ENCODE measurements at places on chromosomes 16 and 17.

DNA sequence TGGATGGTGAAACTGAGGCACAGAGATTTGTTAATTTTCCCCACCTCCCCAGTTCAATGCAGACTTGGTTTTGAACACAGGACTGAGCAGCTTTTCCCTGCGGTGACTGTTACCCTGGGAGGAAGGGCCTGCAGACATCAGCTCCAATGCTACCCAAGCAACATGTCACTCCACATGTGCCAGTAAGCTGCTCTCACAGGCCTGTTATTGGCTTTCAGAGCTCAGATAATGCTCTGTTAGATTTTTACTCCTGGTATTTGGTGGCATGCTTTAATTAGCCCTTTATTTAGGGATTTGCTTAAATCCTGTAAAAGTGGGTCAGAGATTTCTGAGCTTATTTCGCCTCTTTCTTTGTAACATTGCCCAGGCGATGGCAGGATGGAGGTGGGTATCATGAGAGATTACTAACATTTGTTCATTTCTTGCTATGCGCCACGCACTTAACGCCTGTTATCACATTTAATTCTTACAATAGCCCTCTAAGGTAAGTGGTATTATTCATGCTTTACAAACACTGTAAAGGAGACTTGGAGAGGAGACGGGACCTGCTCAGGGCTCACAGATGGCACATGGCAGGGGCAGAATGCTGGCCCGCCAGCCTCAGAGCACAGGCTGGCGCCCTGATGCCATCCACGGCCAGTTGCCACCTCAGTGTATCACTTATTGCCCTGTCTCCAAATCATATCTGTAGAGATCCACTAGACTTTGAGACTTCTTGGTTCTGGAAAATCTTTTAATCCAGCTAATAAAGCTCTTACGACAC, 84.0 kb upstream of the CACNG5 start:
- no peak overlapping the region for H3K4me3 ChIP-seq
- DNase-seq: no peak
- H3K4me1 ChIP-seq: peaks cover 9% of the 10 kb centered on the region
- H3K27ac ChIP-seq: no peak overlapping the region
- H3K27me3 ChIP-seq: no peaks in the 10 kb centered on the region

DNA sequence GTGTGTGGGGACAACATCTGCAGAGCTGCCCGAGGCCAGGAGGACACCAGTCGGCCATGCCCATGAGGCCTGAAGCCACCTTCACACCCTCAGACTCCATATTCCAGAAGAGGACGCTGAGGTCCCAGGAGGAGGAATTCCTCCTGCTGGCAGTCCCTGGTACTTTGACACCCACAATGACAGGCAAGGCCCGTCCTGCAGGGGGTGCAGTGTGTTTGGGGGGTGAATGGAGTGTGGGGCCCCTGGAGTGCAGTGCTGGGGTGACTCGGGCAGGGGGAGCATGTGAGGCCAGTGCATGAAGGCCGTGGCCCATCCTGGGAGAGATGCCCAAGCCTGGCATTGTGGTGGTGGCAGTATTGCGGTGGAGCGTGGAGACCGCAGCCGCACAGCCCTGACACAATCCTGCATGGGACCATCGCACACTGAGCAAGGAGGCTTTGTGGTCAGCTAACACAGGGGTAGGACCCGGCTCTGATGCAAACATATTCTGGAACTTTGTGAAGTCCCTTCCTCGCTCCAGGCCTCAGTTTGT, 52.2 kb downstream of the ZDHHC7 start:
- no peak for DNase-seq
- peaks cover 7% of the 10 kb centered on the region for H3K27me3 ChIP-seq
- no peak overlapping the region for H3K27ac ChIP-seq
- H3K4me1 ChIP-seq: peaks cover 5% of the 10 kb centered on the region
- no peaks in the 10 kb centered on the region for H3K36me3 ChIP-seq
- H3K4me3 ChIP-seq: no peak overlapping the region

DNA sequence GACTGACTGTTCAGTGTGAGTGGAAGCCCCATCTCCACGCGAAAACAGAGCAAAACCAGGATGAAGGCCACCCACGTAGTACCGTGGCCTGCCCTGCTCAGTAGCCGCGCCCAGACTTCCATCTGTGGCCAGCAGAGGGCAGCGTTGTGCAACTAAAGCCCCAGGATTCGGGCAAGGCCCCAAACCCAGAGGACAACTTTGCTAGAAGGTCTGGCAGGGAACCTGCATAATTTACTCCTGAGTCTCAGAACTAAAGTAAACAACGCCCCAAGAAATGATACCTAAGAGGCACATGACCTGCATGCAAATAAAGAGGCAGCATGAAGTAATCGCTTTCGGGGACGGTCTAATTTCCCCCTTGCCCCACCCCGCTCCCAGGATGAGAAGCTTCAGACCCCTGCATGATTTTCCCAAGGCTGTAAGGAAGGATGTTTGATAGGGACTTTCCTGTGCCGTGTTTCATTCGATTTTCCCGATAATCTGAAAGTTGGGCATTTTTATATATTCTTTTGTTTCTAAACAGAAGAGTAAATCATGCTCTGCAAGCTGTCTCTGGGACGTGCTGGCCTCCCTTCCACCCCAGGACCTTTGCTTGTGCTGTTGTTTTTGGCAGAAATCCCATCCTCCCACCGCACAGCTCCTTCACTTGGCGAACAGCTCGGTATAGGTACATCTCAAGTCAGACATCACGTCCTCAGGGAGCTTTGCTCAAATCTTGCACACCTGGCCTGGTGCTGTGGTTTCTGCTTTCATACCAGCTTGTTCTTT, 18.6 kb downstream of the HSBP1 start:
- peaks cover 14% of the 10 kb centered on the region for H3K27me3 ChIP-seq
- peak overlapping the region; percentile 31 for H3K4me3 ChIP-seq

- DNase-seq: no peak
- H3K27ac ChIP-seq: no peak overlapping the region
- H3K4me1 ChIP-seq: peaks cover 2% of the 10 kb centered on the region
- H3K36me3 ChIP-seq: no peaks in the 10 kb centered on the region
- no peak overlapping the region for H3K4me3 ChIP-seq
- peaks cover 19% of the 10 kb centered on the region for H3K27me3 ChIP-seq
These were observed 6.2 kb downstream of the TMEM238L start for GRCh38 chr17:10797476-10798328.

DNA sequence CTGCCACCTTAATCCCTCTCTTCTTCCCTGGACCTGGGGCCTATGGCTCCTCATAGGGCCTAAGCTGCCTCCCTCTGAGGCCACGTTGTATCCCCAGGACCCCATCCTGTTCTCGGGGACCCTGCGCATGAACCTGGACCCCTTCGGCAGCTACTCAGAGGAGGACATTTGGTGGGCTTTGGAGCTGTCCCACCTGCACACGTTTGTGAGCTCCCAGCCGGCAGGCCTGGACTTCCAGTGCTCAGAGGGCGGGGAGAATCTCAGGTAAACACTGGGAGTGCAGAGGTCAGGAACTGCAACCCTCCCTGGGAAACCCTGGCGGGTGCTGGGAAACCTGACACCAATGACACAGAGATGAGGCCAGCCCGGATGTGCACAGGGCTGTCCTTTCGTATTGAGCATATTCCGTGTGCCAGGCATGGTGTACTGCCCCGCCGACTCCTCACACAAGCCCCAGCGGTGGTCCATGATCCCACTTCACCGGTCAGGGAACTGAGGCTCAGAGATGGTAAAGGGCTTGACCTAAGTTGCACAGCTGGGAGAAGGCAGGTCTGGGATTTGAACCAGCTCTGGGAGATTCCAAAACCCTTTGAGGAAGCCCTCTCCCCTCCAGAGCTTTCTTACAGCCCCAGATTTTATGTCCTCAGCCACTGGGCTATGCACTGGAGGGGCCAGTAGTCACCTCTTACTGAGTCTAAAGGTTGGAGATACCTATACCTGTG, 22.9 kb downstream of the ANKRD40 start:
- H3K4me3 ChIP-seq: no peak overlapping the region
- no peak for DNase-seq
- H3K36me3 ChIP-seq: peaks cover 10% of the 10 kb centered on the region
- H3K27ac ChIP-seq: no peak overlapping the region

DNA sequence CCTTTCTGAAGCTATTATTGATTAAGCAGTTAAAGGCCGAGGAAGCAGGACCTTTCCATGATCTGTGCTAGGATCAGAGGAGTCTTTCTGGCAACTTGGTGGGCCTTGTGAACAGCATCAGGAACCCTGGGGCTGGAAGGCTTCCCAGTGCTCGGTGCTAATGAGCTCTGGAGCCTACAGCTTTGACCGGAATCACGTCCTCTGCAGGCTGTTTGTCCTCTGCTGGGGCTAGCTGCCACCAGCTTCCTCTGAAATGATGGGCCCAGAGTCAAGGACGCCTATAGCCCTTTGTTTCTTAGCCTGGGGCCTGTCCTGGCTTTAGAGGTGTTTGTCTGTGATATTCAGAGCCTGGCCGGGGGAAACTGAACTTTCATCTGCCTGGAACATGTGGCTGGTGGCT, 111.6 kb downstream of the SHISA9 start:
- no peaks in the 10 kb centered on the region for H3K4me1 ChIP-seq
- H3K27ac ChIP-seq: no peak overlapping the region
- no peak overlapping the region for H3K4me3 ChIP-seq
- no peak for DNase-seq
- H3K27me3 ChIP-seq: no peaks in the 10 kb centered on the region

DNA sequence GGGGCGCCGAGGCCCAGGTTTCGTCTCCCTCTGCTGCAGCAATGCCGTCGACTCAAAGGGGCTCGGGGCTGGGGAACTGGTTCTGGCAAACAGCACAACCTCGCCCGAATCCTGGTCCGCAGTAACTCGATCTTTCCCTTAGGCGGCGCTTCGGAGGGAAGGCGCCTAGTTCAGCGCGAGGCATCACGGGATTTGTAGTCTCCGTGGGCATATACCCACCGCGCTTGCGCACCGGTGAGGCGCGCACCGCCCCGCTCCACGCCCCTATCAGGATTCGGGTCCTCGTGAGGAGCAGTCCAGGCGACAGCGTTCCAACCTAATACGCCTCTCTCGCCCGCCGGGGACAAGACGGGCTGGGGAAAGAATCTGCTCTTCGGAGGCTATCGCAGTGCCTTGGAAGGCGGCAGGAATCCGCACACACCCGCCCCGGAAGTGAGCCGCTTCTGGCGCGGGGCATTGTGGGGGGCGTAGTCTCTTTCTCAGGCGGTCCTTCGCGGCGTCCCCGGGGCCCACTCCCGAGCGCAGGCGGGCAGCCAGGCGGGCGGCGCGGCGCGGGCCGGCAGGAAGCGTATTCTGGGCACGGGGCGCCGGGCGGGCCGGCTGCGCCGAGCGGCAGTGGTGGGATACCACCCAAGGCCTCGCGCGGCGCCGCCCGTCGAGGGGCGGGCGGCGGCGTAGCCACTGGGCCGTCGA, at the start of gene THAP11:
THAP11 (plus strand) TSS at position 505 of the 693 bp plus-strand sequence. CDS start 235 bp downstream, outside the sequence.
- peaks cover 33% of the 10 kb centered on the region for H3K4me1 ChIP-seq
- no peaks in the 10 kb centered on the region for H3K27me3 ChIP-seq
- peak within 1 kb of the TSS; percentile 95 for H3K27ac ChIP-seq
- peak; percentile 87 for DNase-seq
- H3K36me3 ChIP-seq: no peaks in the 10 kb centered on the region

DNA sequence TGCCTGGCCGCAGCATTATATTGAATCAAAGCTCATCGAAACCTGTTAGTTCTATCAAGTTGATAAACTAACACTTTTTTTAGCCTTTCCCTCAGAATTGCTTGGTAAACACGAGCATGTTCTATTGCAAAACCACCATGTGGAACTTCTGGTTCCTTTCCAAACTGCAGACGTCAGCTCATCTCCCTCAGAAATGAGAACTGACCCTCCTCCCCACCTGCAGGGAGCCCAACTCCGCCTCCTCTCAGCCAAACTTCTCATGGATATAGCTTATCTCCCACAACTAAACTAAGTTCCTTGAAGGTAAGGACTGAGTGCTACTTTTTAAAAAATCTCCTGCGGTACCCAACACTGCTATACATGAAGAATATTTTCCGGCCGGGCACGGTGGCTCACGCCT, 6.7 kb downstream of the SHMT1 start:
- H3K27ac ChIP-seq: no peak overlapping the region
- no peaks in the 10 kb centered on the region for H3K27me3 ChIP-seq
- no peaks in the 10 kb centered on the region for H3K36me3 ChIP-seq
- no peaks in the 10 kb centered on the region for H3K4me1 ChIP-seq

- H3K4me1 ChIP-seq: peaks cover 9% of the 10 kb centered on the region
- peak; percentile 19 for DNase-seq
- H3K36me3 ChIP-seq: no peaks in the 10 kb centered on the region
- H3K4me3 ChIP-seq: no peak overlapping the region
These were observed 18.4 kb downstream of the PDILT start for GRCh38 chr16:20385844-20386832.

DNA sequence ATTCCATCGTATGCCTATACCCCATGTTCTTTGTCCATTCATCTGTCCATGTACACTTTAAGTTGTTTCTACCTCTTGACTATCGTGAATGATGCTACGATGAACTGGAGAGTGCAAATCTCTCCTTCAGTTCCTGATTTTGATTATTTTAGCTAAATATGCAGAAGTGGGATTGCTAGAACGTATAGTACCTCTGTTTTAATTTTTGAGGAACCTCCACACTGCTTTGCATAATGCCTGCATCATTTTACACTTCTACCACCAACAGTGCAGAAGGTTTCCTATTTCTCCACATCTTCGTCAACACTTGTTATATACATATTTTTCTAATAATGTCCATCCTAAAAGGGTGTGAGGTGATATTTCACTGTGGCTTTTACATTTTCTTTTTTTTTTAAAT, 43.9 kb downstream of the SDR42E1 start:
- peaks cover 7% of the 10 kb centered on the region for H3K27me3 ChIP-seq
- H3K36me3 ChIP-seq: peaks cover 4% of the 10 kb centered on the region
- no peak overlapping the region for H3K27ac ChIP-seq
- DNase-seq: no peak

GRCh38 chr17:3440451-3440850, 6.8 kb upstream of the OR1E2 start:
- H3K4me3 ChIP-seq: no peak overlapping the region
- H3K27me3 ChIP-seq: peaks cover 51% of the 10 kb centered on the region
- H3K27ac ChIP-seq: no peak overlapping the region
- no peaks in the 10 kb centered on the region for H3K4me1 ChIP-seq

- no peak within 1 kb of the TSS for H3K27ac ChIP-seq
- H3K36me3 ChIP-seq: no peaks in the 10 kb centered on the region
- H3K4me1 ChIP-seq: peaks cover 10% of the 10 kb centered on the region
- no peak for DNase-seq
These were observed at the start of gene CPNE7 for GRCh38 chr16:89575247-89576152. CPNE7 (plus strand) TSS chr16:89575758; CDS start chr16:89575898, 140 bp downstream.

DNA sequence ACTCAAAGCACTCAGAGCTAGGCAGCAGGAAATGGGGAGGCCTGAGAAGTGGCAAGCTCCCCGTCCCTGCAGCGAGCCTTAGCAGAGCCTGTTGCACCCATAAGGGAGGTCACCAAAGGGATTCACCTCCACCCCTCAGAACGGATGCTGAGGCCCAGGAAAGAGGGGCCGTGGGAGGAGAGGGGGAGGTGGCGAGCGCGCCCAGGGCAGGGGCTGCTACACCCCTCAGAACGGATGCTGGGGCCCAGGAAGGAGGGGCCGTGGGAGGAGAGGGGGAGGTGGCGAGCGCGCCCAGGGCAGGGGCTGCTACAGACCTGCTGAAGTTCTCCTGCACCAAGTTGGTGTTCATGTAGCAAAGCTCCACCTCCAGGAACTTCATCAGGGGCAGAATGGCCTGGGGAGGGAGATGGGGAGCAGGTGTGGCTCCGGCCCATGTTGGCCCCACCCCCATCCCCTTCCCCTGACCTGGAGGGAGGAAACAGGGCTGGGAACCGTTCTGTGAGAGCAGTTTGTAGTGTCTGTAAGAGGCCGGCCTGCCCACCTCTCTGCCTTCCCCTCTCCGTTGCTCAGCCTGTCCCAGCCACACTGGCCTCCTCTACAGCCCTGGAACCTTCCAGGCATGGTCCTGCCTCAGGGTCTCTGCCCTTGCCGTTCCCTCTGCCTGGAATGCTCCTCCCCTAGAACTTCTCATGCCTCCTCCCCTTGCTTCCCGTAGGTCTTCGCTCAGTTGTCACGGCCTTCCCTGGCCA, 11.4 kb downstream of the UNC13D start:
- H3K27me3 ChIP-seq: no peaks in the 10 kb centered on the region
- peaks cover 2% of the 10 kb centered on the region for H3K36me3 ChIP-seq

- H3K36me3 ChIP-seq: peaks cover 2% of the 10 kb centered on the region
- no peaks in the 10 kb centered on the region for H3K4me1 ChIP-seq
- no peak overlapping the region for H3K4me3 ChIP-seq
These were observed 136.6 kb downstream of the COPRS start for GRCh38 chr17:31722251-31723056.
